Stimulated activated CD4-positive, alpha-beta T cell treated with anti-CD3 and anti-CD28 coated beads, Interleukin-12 subunit alpha, Interleukin-12 subunit beta, amount 100 ng/mL, for 48 hours (primary cell): ENCODE measurements at places on chromosomes 13 and 19.

DNA sequence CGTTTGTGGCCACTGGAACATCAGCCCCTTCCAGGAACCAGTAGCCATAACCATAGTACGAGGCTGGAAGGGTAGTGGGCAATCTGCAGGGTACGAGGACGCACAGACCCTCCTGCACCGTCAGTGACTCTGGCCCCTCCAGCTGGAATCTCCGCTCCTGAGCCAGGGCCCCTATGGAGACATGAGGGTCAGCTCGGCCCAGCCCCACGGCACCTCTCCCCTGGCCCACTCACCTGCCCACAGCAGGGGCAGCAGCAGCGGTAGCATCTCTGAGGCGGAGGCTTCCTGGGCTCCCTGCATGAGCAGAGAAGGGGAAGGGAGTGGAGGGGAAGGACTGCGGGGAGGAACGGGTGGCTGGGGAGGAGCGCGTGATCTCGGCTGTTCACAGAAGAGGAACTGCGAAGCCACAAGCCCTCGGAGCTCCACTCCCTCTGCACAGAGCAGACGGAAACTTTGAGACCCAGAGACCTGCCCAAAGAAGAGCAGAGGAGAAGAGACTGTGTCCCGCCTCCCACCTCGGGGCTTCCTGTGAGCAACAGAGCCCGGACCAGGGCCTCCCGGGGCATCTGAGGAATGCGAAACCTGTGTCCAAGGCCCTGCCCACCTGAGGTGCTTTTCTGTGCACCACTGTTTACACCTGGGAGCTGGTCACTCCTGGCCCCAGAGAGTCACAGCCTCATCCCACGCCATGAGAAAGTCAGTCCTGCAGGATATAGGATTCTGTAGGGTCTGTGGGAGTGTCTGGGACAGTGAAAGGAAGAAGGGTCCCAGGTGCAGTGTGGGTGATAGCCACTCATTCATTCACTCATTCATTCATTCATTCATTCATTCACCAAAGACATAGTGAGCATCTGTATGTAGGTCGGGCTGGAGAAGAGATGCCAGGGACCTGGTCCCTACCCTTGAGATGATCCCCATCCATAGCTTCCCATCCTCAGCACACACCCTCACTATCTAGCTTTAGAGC, at the start of gene SIGLEC6:
Gene SIGLEC6 (minus strand): TSS at position 322 of the 967 bp plus-strand sequence. CDS start 22 bp downstream, at position 300.
- DNase-seq: no peak

GRCh38 chr19:38440592-38440991, 7.1 kb downstream of the RYR1 start:
- no peak for DNase-seq

DNA sequence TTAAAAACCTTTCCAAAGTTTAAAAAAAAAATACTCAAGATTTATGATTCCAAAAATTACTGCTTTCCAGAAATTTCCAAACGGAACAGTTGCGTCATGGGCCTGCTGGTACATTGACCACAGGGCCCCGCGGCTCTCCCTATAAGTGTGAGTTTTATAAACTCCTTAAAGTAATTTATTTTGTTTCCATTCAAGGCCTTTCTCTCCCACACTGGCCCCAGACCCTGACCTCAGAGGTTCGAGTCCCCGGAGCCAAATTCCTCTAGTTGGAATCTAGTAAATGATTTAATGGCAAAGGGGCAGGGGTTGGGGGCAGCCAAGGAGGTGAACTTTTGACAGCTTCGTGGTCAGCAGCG, 97.5 kb downstream of the INSR start:
- no peak for DNase-seq

GRCh38 chr13:100542826-100543156, 45.8 kb downstream of the GGACT start:
- no peak for DNase-seq

- DNase-seq: no peak
Measured at GRCh38 chr19:57362419-57362818, 932 bp upstream of the TRAPPC2B start.

GRCh38 chr19:1417145-1417544, 9.8 kb downstream of the DAZAP1 start:
- no peak for DNase-seq

DNA sequence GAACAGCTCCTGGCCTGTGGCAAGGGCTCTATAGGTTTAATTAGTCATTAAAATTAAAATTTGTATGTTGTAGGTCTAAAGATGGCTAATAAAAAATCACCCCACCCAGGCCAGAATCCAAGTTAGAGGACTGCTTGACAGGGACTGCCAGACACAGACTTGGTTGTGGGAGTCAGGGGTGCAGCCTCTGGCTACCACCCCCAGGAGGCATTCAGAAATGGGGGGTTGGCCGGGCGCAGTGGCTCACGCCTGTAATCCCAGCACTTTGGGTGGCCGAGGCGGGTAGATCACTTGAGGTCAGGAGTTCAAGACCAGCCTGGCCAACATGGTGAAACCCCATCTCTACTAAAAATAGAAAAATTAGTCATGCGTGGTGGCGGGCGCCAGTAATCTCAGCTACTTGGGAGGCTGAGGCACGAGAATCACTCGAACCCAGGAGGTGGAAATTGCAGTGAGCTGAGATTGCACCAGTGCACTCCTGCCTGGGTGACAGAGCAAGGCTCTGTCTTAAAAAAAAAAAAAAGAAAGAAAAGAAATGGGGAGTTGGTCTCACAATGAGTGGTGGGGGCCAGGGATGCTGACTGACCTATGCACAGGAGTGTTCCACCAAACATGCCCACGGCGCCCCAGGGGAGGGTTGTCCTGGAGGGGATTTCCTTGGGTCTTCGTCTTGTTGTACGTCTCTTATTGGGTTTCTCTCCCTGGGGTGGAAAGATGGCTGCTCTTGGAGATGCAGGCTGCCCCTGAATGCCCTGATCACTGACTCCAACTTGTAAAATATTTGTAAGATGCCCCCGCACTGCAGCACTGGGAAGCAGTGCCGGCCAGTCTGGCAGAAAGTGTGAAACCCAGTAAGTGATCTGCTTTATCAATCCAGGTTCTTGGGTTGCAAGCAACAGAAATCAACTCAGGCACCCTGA, 68.8 kb downstream of the SIPA1L3 start:
- no peak for DNase-seq

DNA sequence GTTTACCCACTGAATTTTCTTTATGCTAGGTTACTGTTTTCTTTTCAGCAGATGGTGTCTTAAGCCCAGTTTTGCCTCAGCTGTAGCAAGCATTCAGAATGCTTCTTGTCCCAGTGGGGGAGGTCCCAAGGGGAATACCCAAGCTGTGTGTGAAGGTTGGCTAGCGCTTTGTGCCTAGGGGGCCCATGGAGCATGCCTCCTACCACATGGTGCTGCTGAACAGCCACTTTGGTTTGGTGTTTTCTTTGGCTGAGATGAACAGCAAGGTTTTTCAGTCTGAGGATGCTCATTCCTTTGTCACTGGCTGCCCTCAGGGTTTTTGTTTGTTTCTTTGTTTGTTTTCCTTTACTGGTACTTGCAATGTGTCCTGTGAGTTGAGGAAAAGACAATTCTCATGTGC, 99.0 kb downstream of the PCDH20 start:
- DNase-seq: no peak

DNA sequence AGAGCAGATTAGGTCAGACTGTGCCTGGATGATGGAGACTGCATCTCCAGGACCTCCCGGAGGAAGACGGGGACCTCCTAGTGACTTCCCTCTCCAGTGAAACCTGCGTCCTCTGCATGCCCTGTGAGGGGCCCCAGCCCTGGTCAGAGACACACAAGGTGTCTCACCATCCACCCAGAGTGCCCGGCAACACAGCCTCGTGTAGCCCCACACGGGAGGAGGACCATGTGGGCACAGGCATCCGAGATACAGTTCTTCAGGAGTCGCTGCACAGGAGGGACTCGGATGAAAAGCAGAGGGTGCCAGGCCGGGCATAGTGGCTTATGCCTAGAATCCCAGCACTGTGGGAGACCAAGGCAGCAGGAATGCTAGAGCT, 64.8 kb downstream of the PEPD start:
- no peak for DNase-seq

DNA sequence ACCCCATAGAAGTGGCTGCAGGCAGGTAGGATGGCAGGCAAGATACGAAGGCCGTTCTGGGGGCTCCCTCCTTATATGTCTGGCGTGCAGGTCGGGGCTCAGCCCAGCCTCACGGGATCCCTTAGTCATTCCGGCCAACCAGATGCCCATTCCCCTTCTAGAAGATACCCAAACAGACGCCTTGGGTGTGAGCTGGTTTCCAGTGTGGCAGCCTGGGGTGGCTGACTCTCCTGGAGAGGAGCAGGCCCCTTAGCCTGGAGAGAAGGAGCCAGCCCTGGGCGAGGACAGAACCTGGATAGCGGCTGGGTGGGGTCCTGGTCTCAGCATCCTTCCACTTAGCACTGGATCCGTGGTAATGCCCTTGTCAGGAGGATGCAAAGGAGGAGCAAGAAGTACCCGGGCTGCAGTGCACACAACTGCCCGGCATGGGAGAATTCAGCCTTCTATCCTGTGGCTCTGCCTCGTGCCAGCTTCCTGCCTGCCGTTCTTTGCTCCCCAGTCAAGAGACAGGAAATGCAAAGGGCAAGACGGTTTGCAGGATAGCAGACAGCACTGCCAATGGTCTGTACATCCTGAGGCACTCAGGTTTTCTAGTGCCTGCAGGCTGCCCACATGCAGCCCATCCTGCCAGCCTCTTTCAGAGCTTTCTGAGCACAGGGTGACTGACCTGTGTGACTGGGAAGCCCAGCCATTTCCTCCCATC, 56.7 kb upstream of the WASF3 start:
- DNase-seq: no peak

GRCh38 chr13:98098516-98098915, 44.4 kb upstream of the FARP1 start:
- no peak for DNase-seq

- no peak for DNase-seq
Measured at GRCh38 chr19:43467730-43468129, 2.3 kb upstream of the LYPD3 start.

DNA sequence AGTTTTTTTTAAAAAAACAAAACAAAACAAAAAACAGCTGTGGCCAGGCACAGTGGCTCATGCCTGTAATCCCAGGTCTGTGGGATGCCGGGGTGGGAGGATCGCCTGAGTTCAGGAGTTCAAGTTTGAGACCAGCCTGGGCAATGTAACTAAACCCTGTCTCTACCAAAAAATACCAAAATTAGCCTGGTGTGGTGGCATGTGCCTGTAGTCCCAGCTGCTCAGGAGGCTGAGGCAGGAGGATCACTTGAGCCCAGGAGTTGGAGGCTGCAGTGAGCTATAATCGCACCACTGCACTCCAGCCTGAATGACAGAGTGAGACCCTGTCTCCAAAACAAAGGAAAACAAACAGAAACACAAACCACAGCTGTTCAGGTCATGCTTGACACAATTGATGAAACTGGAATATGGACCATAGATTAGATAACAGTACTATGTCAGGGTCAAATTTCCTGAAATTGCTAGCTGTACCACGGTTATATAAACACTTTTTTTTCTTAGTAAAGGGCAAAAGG, 6.9 kb upstream of the ANGPTL4 start:
- DNase-seq: no peak

DNA sequence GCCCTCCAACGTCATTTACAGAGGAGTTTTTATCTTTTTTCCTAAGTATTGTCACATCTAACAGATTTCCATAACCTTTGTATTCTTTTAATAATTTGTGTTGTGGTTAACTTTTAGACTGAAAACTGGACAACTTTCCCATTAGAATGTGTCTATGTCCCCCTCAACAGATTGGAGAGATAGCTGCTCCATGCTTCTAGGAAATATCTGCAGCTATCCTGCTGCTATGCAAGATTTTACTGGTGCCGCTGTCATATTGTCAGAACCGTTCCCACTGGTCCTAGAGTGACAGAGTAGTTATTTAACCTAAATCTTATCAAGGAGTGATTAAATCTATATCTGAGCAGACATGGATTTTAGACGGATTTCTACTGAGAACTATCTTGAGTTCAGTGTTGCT, 130.0 kb downstream of the MAB21L1 start:
- DNase-seq: no peak

DNA sequence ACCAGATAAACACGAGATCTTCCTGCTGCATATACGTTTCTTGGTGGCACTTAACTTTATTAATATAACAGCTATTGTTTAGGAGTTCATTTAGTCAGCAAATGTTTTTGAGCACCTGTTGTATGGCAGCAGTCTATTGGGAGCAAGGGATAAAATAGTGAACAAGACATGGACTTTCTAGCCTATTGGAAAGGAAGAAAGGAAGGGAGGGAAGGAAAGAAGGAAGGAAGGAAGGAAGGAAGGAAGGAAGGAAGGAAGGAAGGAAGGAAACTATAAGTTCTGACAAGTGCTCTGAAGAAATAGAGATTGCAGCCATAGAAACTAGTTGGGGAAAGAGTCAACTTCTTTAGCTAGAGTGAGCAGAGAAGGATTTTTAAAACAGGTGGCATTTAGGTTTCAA, 149.1 kb upstream of the STARD13 start:
- DNase-seq: no peak

DNA sequence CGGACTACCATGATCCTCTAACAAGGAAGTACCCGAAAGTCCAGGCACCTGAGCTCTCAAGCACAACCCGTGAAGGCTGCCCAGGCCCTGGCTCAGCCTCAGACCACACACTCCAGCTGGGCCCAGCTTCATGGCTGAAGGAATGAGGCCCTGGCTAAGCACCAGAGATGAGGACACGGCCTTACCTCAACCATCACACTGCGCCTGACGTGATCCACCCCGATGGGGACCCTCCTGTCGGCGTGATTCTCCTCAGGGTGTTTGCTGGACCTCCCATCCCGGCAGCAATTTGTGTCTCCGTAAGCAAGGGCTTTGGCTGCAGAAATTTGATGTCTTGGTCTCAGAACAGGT, 56.5 kb downstream of the F2RL3 start:
- DNase-seq: no peak

GRCh38 chr19:30420881-30421280, 48.7 kb downstream of the ZNF536 start:
- no peak for DNase-seq

DNA sequence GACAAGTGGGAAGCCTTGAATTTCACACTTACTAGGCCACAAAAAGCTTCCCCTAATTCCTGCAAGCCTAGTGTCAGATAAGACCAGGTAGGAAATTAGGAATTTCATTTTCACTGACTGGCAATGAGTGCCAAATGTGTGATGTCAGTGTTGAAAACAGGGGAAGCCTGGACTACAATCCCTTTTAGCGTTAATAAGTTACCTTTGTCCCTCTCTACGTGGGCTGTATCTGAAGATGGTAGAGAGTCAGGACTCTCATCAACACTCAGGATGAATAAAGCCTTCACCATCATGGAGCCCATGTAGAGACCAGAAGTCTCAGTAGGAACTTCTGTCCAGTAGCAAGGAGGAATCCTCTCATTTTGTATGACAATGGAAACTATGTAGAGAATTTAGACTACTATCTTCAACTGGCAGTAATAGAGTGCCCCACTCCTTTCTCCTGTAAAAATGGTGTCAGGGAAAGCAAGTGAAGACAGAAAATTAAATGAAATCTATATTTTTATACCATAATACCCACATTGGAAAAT, 324.1 kb upstream of the KLHL1 start:
- DNase-seq: no peak

DNA sequence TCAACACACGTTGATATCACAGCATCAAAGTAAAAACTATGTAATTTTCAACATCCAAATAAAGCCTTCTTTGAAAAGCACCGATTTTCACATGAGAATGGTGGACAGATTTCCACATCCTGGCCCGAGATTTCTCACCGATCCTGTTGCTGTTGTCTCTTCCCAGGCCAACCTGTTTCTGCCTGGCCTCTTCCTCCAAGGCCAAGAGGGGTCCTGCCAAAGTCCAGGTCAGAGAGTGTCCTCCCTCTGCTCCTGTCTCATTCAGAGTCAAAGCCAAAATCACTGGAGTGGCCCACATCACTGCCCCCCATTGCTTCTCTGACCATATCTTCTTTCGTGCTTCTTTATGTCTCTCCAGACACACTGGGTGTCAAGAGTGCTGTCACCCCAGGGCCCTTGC, 49.5 kb downstream of the CHST8 start:
- no peak for DNase-seq
